ENCODE measurements at places on chromosomes 7 and 10.
A peak's percentile ranks its signal among the peaks of the same experiment; 100 is the strongest.

DNA sequence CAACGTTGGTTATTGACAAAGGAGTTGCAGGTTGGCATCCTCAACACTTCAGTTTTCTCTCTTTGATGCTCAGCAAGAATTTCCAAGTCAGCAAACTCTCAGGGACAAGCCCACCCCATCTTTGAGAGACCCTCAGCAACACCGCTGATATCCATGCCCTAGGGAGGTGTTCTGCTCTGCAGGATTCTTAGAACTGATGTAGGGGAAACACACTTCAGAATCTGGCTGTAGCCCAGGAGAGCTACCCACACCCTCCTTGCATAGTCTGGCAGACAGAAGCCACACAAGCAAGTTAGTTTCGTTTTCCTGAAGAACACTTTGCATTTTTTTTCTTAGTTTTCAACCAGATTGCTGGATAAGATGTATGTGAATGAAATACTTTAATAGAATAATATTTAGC is 822 bp downstream of the SAMD9L start:
- peak; percentile 15 for DNase-seq

DNA sequence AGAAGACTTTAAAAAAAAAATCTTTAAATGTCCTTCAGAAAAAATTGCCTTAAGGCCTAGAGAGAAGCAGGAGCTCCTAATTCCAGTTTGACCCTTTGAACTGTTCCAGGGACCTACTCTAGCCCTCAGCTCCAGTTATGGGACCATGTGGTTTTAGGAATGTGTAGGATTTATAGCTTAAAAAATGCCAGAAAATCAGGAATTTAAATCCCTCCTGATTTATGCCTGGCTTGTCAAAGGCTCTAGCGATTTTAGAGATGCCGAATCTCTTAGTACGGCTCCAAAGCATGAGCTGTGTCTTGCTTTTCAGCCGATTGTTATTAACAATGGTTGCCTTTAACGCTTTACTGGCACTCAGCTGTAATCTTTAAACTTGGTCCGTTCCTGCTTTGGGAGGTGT is 130.6 kb upstream of the NPVF start:
- DNase-seq, result peak; percentile 33

DNA sequence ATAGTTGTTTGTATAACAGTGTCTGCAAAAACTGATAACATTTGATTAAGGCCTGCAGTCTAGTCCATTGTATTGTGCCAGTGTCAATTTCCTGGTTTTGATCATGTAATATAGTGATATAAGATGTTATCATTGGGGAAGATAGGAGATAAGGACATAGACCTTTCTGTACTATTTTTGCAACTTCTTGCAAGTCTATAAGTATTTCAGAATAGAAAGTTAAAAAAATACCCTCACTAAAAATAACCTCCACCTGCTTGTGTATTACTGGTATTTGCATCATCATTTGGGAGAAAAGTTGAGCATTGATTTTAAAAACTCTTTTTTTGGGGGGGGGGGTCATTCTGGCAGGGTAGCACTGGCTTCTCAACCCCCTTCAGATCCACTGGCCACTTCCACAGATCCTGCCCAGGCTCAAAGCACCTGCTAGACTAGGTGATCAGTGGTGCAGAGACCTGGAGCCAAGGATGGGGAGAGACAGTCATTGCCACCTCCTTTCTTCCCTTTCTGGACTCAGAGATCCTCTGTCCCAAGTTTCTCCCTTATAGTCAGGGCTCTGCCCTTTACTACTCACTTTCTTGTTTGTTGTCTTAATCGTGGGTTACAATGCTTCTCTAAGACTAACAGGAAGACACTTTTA is 103.0 kb downstream of the RBM20 start:
- DNase-seq, result no peak

DNA sequence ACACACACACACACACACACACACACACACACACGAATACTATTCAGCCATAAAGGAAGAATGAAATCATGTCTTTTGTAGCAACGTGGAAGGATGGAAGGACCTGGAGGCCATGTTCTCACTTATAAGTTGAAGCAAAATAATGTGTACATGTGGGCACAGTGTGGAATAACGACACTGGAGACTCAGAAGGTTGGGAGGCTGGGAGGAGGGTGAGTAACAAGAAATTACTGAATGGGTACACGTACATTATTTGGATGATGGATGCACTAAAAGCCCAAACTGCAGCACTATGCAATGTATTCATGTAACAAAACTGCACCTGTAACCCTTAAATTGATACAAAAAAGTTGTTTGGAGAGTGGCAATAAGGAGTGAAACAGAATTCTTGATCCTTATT is 32.1 kb downstream of the KMT2C start:
- no peak for DNase-seq

GRCh38 chr10:122140461-122140902 is 130.6 kb upstream of the BTBD16 start:
- DNase-seq, result no peak

DNA sequence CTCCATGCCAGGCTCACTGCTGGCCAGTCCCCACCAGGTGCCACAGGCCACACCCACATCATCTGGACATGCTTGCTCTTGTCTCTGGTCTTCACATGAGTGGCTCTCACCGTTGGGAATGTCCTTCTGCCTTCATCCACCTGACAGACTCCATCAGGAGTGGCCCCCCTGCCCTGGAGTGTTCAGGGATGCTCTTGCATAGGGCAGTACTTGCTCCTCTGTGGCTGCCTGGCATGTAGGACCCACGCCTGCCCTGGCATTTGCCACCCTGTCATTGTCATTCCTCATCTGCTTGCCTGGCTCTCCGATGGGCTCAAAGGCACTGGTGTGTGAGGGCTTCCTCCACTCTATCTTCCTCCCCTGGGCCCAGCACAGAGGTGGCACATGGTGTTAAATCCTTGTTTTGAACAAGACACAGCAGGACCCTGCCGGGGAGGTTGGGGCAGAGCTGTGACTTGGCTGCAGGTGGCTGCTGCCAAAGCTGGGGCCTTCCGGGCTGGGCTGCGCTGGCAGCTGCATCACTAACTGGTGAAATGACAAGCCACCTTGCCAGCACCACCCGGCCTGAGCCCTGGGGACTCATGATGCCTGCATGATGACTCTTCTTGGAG is 1.8 kb downstream of the SH2D4B start:
- no peak for DNase-seq

DNA sequence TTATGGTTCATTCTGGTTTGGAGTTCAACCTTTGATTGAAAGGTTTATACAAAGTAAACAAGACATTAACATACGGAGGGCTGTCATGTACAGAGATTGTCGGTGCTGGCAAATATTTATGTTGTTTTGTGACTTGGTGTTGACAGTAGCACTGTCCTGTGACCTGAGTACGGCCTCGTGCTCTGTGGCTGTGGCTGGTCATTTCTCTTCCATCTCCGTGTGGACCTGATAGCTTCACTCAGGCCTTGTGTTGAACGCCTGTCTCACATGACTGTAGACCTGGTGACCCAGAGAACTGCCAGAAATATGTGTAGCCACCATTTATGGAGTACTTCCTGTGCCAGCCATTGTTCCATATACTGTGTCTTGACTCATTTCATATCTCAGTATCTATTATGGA is 311.6 kb downstream of the CCDC3 start:
- no peak for DNase-seq

- peak; percentile 74 for DNase-seq
These were observed 9.8 kb downstream of the LFNG start for GRCh38 chr7:2529161-2530070.

DNA sequence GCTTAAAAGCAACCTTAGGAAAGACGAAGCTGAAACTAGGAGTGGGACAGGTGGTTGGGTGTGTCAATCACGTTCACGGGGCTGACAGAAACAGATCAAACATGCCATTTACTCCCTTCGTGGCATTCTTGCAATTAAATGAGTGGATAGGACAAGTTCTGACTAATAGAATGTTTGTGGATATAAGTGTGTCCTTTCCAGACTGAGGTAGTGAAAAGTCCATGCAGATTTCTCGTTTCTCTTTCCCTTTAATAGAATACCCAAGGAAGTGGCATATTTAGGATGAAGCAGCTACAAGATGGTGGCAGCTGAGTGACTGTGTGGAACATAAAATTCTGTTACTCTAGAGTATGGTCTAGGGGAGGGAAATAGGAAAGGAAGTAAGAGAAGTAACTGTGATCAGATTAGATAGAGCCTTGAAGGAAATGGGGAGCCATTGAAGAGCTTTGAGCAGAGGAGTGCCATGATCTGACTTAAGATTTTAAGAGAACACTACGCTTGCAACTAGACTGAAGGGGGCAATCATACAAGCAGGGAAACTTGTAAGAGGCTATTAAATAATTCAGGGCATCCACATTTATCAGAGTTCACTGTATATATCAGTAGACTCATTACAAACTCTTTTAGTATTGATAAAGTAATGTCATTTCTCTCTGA is 46.3 kb upstream of the HYAL4 start:
- DNase-seq, result no peak

DNA sequence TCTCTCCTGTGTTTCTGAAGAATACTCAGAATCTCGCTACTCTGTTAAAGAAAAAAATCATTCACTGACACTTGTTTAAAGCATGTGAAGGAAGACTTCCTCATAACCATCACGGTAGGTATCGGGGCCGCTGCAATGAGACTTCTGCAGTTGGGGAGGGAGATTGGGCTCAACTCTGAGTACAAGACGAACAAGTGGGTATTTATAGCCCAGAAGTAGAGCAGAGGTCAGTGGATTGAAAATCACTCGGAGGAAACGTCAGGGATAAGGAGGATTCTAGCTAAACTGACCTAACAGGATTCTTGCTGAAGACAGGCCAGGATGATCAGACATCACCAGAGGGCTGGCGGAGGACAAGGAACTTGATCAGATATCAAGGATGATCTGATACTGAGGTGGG is 33.3 kb downstream of the ITPRIP start:
- no peak for DNase-seq

- no peak for DNase-seq
These were observed 63.6 kb upstream of the IGFBP3 start for GRCh38 chr7:45984386-45985295.

GRCh38 chr10:30705625-30706149 is 76.1 kb upstream of the LYZL2 start:
- no peak for DNase-seq

GRCh38 chr10:3853016-3853415 is 68.0 kb upstream of the KLF6 start:
- no peak for DNase-seq

DNA sequence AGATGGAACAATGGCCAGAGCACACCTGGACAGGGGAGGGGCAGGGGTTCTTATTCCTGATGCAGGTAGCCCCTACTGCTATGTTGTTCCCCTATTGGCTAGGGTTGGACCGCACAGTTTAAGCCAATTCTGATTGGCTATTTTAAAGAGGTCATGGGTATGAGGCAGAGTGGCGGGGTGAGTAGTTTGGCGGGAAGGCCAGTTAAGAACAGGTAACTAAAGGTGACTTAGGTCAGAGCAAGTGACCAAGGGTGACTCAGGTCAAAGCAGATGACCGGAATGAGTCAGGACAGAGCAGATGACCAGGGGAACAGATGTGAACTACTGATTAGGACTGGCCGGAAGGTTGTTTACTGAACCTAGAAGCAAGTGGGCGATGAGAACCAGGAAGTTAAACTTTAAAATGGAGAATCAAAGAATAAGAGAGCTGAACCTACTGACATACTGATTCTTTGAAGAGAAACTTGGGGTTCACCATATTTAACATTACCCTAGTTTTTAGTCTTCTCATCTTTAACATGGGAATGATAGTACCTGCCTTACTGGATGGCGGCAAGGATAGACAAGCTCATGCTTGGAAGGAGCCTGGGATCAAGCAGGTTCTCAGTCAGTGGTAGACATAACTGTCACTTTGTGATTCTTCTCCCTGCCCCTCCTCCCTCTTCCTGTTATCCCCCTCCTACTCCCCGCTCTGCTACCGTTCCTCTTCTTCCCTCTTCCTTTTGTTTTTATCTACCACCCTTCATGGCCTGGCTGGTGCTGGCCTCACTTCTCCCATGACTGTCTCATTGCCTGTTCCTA is 55.0 kb downstream of the CCNY start:
- no peak for DNase-seq

- DNase-seq, result no peak
These were observed 143.2 kb upstream of the ANK3 start for GRCh38 chr10:60532696-60533468.

DNA sequence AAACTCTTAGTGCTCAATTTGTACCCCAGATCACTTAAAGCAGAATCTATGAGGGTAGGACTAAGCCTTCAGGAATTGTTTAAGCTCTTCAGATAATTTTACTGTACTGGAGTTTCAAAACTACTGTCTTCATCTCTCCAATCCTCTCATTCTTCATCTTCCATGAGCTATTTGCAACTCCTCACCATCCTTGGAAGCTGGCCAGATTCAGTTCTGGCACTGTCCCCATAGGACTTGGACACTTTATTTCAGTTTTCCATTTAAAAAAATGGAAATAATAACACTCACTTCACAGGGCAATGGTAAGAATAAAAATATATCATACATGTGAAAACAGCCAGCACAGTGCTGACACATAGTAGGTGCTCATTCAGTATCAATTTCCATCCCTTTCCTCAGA is 74.6 kb downstream of the PPP1R17 start:
- no peak for DNase-seq

DNA sequence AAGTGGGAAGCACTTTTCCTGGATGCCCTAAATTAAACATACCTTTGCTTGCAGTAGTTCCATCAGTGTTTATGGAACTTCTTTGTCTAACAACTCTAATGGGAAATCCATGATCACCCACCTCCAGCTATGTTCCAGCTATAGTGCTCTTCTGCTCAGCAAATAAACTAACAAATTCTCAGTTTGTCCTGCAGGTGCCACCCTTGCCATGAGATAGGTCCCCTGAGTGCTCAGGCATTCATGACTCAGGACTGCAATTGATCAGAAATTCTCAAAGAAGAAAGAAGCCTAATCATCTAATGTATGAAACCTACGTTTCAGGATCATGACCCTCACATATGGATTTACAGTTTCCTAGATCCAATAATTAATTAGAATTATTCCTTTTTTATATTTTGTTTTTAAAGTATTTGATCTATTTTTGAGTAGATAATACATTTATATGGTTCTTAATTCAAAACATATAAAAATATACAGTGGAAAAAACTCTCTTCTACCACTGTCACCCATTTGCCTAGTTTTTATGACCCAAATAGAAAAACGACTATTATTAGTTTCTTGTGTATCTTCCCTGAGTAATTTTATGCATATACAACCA is 48.7 kb upstream of the DYNC1I1 start:
- peak; percentile 61 for DNase-seq

DNA sequence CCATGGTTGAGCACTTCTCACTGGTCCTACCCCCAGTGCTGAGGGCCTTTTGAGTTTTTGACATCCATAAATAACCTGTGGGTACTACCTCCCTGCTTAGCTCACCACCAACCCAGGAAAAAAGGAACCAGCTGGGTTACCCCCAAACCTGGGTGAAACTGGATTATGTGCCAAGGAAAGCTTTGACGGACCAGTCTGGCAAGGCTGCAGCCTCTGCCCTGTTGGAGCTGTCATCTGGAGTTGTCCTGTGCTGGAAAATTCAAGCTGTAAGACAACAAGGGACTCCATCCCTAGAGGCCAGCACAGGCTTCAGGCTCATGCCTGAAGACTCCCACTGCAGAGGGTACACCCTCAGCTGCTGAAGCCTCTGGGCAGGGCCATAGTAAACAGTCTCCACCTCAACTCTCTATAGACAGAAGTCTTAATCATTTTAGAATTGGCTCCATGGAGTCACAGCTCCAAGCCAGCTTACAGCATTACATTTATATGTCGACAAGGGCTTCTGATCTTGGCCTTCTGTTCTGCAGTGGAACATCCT is 115.5 kb upstream of the AFAP1L2 start:
- no peak for DNase-seq

All from globus pallidus (tissue), 1 donor.